Psoas muscle (tissue), 8 donors: ENCODE measurements at places on chromosomes 12 and 14.

GRCh38 chr12:95710386-95710785, 80.2 kb downstream of the NTN4 start:
- DNase-seq, result no peak

- peak; percentile 87 for DNase-seq
Measured at GRCh38 chr12:109462868-109463692, 14.0 kb downstream of the KCTD10 start.

- DNase-seq, result no peak
Measured at GRCh38 chr14:51210594-51210993, 29.5 kb upstream of the TMX1 start.

DNA sequence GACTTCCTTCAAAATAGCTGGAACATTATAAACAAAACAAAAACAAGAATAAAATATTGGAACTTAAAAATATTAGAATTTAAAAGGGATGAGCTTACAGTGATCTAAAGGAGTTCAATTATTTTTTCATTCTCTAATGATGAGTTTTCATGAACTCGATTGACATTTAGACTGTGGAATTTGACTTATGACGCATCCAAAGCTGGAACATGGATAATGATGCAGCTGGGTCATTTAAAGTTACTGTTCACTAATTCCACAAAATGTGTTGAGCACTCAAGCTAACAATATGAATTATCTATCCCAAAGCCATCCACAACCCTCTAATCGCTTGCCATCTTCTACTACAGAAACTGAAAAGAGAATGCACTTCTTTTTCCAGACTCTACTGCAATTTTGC, 42.5 kb downstream of the LIN7A start:
- no peak for DNase-seq

DNA sequence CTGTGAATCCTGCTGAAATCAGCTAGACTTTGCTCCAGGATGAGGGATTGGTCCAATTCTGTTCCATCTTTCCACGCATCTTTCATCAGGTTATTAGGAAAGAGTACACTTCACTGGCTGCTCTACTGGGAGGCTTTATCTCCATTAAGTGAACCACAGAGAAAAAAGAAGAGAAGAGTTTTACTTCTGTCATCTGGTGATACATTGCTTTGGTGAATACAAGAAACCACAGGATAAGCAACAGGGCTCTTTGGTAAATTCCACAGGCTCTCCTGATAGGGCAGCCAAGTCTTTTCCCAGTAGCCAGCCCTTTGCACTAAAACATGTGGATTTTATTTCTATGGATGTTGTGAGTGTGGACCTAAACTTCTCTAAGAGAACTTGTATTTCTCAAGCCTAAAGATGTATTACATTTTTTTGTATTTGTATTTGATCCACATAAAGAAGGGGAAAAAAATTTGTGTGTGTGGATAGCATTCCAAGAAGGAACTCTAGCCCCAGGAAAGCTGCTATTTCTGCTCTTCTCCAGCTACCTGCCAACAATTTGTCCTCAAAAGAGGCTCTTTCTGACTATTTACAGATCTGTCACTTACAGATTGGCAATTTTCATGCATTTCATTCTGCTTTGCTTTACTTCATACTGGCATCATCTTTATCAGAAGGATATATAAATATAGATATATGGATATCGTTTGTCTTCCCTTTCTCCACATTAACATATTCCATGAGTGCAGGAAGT, 1117.6 kb upstream of the TMEM132C start:
- no peak for DNase-seq

GRCh38 chr14:61140872-61141271, 140.3 kb downstream of the TMEM30B start:
- DNase-seq, result no peak

- DNase-seq, result no peak
Measured at GRCh38 chr12:48420039-48420775, 52.2 kb upstream of the ANP32D start.

- DNase-seq, result no peak
Measured at GRCh38 chr12:650983-651382, 12.3 kb downstream of the NINJ2 start.
